ENCODE measurements at places on chromosomes 5 and 9. TPM values are rescaled to one million over a fixed set of nuclear protein-coding genes. Genes with fewer than 3 reads are reported as not detected.
A peak's percentile ranks its signal among the peaks of the same experiment; 100 is the strongest.

Gene CFAP90
- 0.93 TPM for total RNA-seq

Gene SHOC1
- total RNA-seq = not detected

Gene QSOX2
- total RNA-seq = 13.1 TPM

Gene TMEFF1
- total RNA-seq = 0.64 TPM

Gene CARTPT
- not detected for total RNA-seq

Gene UNC13B
- 92.1 TPM for total RNA-seq

Gene C6
- 0.69 TPM for total RNA-seq

Gene ZNF622
- total RNA-seq = 28.0 TPM

Gene HRH2
- total RNA-seq = 8.2 TPM

DNA sequence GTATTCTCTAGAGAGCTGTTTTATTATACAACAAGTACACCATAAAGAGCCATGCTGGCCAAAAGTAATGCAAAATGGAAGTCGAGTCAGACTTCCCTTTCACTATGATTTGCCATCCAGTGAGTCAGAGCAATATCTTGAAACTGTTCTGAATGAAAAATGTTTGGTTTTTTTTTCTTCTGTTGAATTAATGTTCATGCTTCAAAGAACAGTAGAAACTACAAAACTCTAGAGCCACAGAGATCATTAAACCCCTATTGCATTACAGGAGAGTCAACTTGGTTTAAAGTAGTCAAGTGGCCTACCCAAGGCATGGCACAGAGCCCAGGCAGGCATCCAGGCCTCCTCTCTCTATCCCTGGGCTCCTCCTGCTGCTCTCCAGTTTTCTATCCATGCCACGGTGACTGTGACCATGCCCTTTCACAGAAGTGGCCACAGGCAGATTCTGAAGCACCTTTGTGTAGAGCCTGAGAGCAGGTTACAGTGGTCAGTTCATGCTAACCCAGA lies 358.9 kb downstream of the DEPDC1B start:
- no peaks in the 10 kb centered on the region for H3K4me1 ChIP-seq
- no peaks in the 10 kb centered on the region for H3K27me3 ChIP-seq
- DNase-seq = no peak
- H3K36me3 ChIP-seq = no peaks in the 10 kb centered on the region
- H3K27ac ChIP-seq = no peak overlapping the region
- no peak overlapping the region for H3K4me3 ChIP-seq

DNA sequence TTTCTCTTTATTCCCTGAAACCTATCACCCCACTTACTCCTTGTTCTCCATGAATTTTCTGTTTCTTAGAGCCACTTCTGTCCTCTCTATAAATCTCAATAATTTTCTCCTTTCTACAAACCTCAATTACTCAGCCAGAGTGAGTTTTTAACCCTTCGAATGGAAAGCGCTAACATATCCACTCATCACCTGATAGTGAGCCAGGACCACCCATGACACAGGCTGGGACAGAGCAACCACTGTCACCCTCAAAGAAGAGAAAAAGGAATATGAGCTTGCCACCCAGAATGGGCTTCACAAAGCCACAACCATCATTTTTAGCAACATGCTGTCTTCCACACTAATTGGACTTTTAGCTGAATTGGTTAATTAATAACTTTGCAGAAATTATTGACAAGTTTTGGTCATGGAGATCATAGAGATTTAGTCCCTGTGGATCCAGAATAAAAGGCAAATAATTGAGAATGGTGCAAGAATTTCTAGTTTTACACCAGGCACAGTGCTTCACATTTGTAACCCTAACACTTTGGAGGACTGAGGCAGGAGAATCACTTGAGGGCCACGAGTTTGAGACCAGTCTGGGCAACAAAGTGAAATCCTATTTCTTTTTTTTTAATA lies 32.1 kb upstream of the SELENOP start:
- DNase-seq = no peak
- H3K27me3 ChIP-seq = no peaks in the 10 kb centered on the region
- H3K27ac ChIP-seq = no peak overlapping the region
- peaks cover 11% of the 10 kb centered on the region for H3K4me1 ChIP-seq
- H3K36me3 ChIP-seq = no peaks in the 10 kb centered on the region
- H3K4me3 ChIP-seq = no peak overlapping the region

GRCh38 chr5:115168829-115169486 lies 750 bp downstream of the TRIM36 start:
- peak; percentile 84 for DNase-seq
- H3K4me1 ChIP-seq = peaks cover 15% of the 10 kb centered on the region
- no peaks in the 10 kb centered on the region for H3K36me3 ChIP-seq
- peak overlapping the region; percentile 64 for H3K4me3 ChIP-seq

- H3K4me3 ChIP-seq = no peak overlapping the region
- H3K36me3 ChIP-seq = peaks cover 8% of the 10 kb centered on the region
- no peaks in the 10 kb centered on the region for H3K4me1 ChIP-seq
These were observed 54.1 kb downstream of the UHRF2 start for GRCh38 chr9:6467006-6467625.

DNA sequence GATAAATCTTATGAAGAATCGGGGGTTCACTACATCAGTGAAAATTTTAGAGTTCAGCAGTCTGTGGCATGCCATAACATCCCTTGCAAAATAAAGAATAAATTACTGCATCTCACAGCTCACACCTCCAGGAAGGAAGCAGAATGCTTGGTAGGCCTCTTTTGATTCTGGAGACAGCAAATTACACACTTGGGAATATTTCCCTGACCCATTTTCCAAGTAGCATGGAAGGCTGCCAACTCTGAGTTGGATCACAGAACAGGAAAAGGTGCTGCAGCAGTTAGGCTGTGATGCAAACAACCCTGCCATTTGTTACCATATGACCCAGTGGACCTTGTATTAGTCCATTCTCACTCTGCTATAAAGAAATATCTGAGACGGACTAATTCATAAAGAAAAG lies 293.5 kb downstream of the ASTN2 start:
- no peak overlapping the region for H3K27ac ChIP-seq
- H3K4me1 ChIP-seq = no peaks in the 10 kb centered on the region
- H3K4me3 ChIP-seq = no peak overlapping the region
- DNase-seq = no peak

- H3K4me3 ChIP-seq = no peak overlapping the region
- no peak overlapping the region for H3K27ac ChIP-seq
- no peaks in the 10 kb centered on the region for H3K36me3 ChIP-seq
- H3K4me1 ChIP-seq = no peaks in the 10 kb centered on the region
These were observed 247.1 kb downstream of the EBF1 start for GRCh38 chr5:158852622-158853021.

DNA sequence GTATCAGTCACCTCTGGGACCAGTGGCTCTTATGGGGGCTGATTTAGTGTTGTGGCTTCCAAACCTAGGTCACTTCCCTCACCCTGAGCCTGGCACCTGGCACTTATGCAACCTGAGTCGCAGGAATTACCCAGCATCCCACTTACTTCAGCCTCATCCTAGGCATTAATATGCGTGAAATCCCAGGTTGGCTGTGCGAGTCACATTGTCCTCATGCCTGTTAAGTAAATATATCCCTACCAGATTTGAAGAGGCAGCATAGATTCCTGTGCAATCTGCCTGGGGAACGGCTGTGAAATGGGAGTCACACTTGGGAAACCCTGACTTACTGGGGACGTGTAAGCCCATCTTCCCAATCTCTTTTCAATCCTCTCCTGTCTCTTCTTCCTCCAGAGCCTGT lies 42.7 kb upstream of the AKNA start:
- H3K27me3 ChIP-seq = no peaks in the 10 kb centered on the region
- no peak overlapping the region for H3K4me3 ChIP-seq
- H3K36me3 ChIP-seq = no peaks in the 10 kb centered on the region
- H3K4me1 ChIP-seq = no peaks in the 10 kb centered on the region
- no peak overlapping the region for H3K27ac ChIP-seq

- no peak overlapping the region for H3K4me3 ChIP-seq
- no peaks in the 10 kb centered on the region for H3K27me3 ChIP-seq
- no peaks in the 10 kb centered on the region for H3K4me1 ChIP-seq
- no peak for DNase-seq
These were observed 592.7 kb downstream of the TLE1 start for GRCh38 chr9:81096625-81097024.

GRCh38 chr9:134436911-134437310 lies 110.7 kb downstream of the RXRA start:
- peaks cover 63% of the 10 kb centered on the region for H3K4me1 ChIP-seq
- H3K27me3 ChIP-seq = no peaks in the 10 kb centered on the region
- peaks cover 27% of the 10 kb centered on the region for H3K36me3 ChIP-seq
- DNase-seq = no peak
- peak overlapping the region; percentile 17 for H3K27ac ChIP-seq
- no peak overlapping the region for H3K4me3 ChIP-seq

DNA sequence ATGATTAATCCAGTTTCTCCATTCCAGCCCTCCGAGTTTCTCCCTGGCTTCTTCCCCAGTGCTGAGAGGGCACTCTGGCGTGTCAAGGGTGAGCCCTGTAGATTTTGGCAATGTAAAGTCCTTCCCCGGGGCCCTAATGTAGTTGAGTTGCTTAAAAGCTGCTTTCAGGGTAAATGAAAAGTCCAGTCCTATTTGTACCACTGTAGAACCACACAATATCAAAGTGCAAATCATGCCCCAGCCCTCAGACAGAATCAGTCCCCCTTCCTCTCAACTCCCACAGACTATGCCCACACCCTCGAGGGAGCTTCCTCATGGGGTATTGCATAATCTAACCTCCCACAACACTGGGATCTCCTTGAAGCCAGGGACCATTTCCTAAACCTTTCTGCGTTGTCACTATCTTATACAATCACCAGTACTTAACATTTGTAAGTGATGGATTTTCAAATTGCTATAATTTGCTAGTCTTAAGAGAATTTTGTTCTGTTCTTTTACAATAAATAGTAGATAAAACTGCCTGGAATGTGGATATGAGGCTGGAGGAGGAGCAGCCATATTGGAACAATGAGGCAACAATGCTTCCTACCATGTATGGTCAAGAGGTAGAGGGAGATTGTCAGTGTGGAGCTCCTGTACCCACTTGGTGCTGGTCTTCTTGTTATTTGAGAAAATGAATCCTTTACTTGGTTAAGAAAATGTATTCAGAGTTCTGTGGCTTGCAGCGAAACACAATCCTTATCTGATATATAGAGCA lies 34.4 kb downstream of the ZNF366 start:
- H3K4me1 ChIP-seq = peaks cover 10% of the 10 kb centered on the region
- peak overlapping the region; percentile 59 for H3K27ac ChIP-seq
- no peaks in the 10 kb centered on the region for H3K36me3 ChIP-seq
- no peaks in the 10 kb centered on the region for H3K27me3 ChIP-seq
- H3K4me3 ChIP-seq = no peak overlapping the region
- DNase-seq = no peak

- H3K27me3 ChIP-seq = no peaks in the 10 kb centered on the region
- no peak overlapping the region for H3K4me3 ChIP-seq
- H3K4me1 ChIP-seq = no peaks in the 10 kb centered on the region
- DNase-seq = no peak
These were observed 65.2 kb downstream of the JMY start for GRCh38 chr5:79301046-79301712.

DNA sequence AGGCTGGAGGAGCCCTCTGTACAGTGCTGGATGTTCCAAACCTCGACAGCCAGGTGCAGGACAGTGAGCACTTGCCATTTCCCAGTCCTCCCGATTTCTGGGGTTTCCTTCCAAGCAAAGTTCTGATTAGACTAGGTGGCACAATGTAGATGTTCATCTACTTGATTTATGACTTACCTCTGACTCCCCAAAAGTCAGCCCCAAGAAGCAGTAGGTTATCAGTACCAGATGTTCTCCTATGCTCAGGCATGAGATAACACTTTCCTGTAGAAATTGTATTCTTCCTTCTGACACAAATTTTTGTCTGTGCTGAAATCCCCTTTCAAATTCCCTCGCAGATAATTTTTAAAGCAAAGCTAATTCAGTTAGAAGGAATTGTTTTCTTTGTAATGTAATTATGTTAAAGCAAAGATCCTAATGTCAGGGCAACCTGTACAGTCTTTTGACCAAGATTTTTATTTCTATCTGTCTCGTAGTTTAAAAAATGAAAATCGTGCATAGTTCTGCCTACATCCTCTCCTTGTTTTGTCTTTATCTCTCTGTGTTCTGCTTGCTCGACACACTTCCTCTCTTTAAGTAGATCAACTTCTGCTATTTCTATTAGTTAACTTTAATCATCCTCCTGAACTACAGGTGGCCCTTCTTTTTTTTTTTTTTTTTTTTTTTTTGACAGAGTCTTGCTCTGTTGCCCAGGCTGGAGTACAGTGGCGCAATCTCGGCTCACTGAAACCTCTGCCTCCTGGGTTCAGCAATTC lies 102.4 kb upstream of the PJA2 start:
- no peaks in the 10 kb centered on the region for H3K4me1 ChIP-seq
- no peak overlapping the region for H3K4me3 ChIP-seq
- no peak for DNase-seq

GRCh38 chr5:139795074-139796001 lies at the start of gene PSD2:
Gene PSD2 (plus strand): TSS chr5:139795808. CDS start chr5:139809441, 13,633 bp downstream.
- H3K36me3 ChIP-seq = no peaks in the 10 kb centered on the region
- H3K4me1 ChIP-seq = peaks cover 13% of the 10 kb centered on the region
- H3K27me3 ChIP-seq = peaks cover 46% of the 10 kb centered on the region

GRCh38 chr5:113321276-113321675 lies 113.5 kb downstream of the TSSK1B start:
- H3K4me3 ChIP-seq = no peak overlapping the region
- no peak overlapping the region for H3K27ac ChIP-seq
- H3K36me3 ChIP-seq = no peaks in the 10 kb centered on the region
- H3K4me1 ChIP-seq = peaks cover 9% of the 10 kb centered on the region
- H3K27me3 ChIP-seq = no peaks in the 10 kb centered on the region

GRCh38 chr9:120522032-120522431 lies 57.9 kb downstream of the CDK5RAP2 start:
- peaks cover 58% of the 10 kb centered on the region for H3K36me3 ChIP-seq
- H3K4me1 ChIP-seq = peaks cover 23% of the 10 kb centered on the region
- H3K27me3 ChIP-seq = no peaks in the 10 kb centered on the region
- no peak overlapping the region for H3K27ac ChIP-seq
- DNase-seq = no peak

DNA sequence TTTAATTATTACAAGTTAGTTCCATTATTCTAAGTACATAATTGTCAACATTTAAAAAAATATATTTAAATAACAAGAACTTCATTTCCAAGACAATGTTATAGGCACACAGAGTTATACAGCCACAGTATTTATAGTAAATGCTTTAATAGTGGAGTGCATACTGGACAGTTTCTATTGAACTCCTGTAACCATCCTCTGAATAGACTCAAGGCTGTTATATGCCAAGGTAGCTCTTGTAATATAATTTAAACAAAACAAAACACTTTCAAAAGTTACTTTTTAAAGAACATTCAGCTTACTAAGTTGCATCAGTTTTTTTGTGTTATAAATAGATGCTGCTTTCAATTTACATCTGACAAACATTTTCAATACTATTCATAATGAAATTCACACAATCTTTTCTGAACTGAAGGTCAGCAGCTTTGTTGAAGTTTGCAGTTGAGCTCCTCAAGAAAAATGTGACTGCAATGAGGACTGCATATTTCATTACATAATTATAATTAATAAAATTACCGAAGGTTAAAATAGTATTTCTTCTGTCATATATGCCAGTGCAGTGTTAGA lies 549.9 kb upstream of the CYLC2 start:
- H3K36me3 ChIP-seq = no peaks in the 10 kb centered on the region
- H3K4me1 ChIP-seq = no peaks in the 10 kb centered on the region
- DNase-seq = no peak
- no peak overlapping the region for H3K4me3 ChIP-seq
